ENCODE measurements at places on chromosomes 11 and 22. TPM values are rescaled to one million over a fixed set of nuclear protein-coding genes. Genes with fewer than 3 reads are reported as not detected.

DNA sequence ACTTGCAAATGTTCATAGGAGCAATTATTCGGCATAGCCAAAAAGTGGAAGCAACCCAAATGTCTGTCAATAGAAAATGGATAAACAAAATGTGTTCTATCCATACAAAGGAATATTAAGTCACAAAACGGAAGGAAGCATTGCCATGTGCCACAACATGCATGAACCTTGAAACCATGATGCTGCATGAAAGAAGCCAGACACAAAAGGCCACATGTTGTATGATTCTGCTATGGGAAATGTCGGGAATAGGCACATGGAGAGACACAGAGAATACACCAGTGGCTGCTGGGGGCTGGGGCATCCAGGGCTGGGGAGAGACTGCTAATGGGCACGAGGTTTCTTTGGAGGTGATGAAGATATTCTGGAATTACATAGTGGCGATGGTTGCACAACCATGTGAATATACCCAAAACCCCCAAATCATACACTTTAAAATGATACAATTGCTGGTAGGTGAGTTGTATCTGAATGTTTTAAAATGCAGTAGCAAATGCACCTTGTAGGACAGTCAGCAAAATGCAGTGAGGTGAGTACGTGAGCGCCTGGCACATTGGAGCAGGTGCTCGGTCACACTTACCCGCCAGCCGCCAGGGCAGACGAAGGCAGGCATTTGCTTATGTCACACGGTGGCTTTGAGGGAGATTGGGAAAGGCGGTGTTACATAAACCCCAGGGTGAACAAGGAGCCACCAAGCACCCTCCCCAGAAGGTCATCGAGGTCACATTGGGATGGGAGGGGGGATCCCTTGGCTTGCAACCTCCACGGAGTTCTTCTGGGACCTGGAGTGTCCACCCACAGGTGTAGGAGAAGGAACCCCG is 6.3 kb upstream of the OSM start:
- no peak for DNase-seq

- no peak for DNase-seq
Observed at GRCh38 chr11:84819537-84819936, 807.6 kb downstream of the DLG2 start.

GRCh38 chr11:2377511-2378443 is 667 bp downstream of the CD81 start:
- peak; percentile 88 for DNase-seq

DNA sequence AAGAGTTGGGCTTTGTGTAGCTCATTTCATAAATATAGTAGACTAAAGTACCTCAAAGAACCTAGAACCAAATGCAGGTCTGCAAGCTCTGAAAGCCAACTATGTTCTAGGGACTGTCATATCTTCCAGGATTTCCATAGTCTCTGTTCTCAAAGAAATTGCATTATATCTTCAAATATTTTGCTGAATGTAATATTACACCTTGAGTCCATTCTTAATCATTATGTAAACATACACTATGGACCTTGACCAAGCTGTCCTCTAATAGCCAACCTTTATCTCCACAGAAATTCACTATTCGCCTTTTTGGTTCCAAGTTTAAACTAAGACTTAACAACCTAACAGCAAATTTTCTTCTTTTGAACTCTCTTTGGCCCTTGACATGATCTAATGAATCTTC is 678.7 kb upstream of the ARHGAP42 start:
- no peak for DNase-seq

Gene TPH1
- 0.79 TPM for polyA plus RNA-seq

Data from hindlimb muscle (tissue), 1 donor.